ENCODE measurements at places on chromosomes 16 and 17.

DNA sequence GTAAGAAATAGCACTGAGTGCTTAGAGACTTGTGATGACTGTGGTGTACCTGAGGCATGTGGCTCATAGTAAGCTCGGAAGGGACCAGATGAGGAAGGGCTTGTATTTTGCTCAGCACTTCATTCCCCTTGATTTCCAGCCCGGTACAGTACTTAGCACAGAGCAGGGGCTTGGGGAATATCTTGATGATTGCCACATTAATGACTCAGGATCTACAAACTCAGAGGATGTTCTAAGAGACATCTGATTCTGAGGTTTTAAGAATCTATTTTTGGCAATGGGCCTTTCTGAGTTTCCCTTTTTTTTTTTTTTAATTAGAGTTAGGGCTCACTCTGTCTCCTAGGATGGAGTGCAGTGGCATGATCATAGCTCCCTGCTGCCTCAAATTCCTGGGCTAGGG, 9.1 kb downstream of the ASPHD1 start:
- no peak for DNase-seq

- no peak for DNase-seq
Observed at GRCh38 chr17:76081295-76082210, 2.6 kb downstream of the ZACN start.

DNA sequence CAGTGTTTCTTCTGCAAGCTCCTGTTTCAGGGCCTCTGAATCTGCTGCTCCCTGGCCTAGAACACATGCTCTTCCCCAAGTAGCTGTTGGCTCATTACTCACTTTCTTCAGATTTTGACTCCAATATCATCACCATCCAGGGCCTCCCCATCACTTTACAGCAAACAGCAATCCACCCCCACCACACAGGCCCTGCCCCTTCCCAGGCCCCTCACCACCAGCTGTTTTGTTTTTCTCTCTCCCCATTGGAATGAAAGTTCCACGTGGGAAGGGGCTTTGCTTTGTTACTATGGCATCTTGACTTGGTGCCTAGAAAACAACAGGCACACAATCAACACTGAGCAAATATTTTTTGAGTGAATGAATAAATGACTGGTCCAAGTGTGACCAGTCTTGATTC, 4.0 kb downstream of the TMEM170A start:
- no peak for DNase-seq

- no peak for DNase-seq
Observed at GRCh38 chr17:29469276-29469675, 79.1 kb downstream of the TAOK1 start.

- DNase-seq, result no peak
Observed at GRCh38 chr16:88718178-88718577, 11.9 kb downstream of the CTU2 start.

DNA sequence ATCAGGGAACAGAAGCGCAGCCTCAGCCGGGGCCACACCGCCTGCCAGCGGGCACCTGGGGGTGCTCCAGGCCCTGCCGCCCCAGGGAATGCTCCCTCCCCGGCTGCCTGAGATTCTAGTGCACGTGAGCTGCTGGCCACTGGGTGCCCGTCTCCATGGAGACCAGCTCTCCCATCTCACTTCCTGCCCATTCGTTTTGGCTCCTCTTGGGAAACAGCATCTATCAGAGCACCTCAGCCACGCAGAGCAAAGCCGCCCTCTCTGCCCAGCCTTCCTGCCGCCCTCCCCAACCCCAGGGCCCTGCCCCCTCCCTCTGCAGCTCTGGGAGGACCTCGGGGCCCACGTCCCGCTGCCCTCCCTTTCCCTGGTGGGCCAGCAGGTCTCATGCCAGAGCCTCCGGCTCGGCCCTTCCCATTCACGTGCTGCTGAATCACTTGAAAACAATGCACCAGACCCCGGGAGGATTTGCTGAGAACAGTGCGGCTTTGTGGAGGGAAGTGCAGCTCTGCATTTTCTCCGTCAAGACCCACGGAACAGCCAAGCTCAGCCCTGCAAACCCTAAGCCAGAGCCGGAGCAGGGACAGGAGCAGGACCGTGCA, 19.4 kb downstream of the CEP295NL start:
- DNase-seq, result peak; percentile 57

- no peak for DNase-seq
Observed at GRCh38 chr17:9898812-9899211, 6.3 kb downstream of the RCVRN start.

DNA sequence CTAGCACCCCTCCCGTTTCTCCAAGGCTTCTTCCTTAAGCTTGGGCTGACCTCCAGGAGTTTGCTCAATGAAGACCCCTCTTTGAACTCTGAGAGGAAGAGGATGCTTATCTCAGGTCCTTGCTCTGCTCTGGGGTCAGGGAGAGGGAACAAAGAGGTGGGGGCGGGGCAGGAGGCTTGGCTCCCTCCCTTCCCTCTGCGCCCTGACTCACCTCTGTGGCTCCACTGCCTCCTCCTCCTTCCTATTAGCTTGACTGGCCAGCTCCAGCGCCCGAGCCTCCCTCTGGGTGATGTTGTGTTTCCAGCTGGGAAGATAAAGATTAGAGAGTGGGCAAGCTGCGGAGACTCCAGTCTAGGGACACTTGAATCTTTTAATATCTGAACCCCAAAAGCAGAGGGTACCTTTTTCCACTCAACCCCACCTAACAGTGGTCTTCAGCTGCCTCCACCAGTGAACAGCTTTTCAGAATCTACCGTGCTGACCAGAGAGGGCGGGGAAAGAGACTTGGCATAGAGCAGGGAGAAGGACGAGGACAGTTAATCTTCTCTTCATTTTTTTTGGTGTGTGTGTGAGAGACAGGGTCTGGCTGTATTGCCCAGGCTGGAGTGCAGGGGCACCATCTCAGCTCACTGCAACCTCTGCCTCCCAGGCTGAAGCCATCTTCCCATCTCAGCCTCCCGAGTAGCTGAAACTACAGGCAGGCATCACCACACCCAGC, 6.7 kb downstream of the GIP start:
- no peak for DNase-seq

- DNase-seq, result no peak
Observed at GRCh38 chr16:29989111-29989858, 6.1 kb downstream of the HIRIP3 start.

GRCh38 chr17:51132964-51133319, 12.3 kb upstream of the SPAG9 start:
- DNase-seq, result no peak

DNA sequence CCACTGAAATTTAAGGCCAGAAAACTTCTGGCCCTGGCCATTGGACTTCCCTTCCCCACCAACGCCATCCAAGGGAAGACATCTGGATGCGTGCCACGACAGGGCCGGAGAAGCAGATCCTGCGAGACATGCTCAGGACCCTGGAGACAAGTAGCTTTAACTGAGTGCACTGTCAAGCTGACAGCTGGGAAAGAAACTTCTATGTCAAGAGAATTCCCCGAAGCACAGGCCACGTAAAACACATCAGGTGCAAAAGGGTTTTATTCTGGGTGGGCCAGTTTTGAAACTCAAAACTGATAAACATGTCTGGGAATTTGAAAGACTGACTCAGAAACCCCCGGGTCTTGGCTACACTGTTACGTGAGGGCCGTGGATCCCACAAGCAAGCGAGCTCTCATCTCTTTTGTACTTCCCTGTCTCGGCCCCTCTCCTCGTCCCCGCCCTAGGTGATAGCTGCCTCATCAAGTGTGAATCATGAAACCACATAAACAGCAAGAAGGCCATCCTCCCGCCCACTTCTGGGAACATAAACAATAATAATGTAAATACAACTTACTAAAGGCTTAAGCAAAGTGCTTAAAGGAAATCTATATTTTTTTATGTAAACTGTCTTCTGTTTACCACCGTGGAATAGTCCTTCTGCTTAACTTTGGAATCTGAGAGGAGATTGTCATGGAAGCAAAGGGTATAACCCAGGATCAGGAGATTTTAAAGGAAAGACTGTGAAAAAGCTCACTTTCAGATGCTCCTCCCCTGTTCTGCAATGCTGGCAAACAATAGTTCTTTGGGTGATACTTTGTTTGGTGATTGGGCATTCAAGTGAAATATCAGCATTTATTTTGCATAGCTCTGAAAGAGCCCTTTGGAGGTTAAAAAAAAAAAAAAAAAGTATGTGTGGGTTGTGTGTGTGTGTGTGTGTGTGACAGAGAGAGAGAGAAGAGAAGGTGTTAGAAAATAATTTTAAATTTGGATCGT, 406.0 kb upstream of the MAF start:
- DNase-seq, result no peak

GRCh38 chr17:80349151-80349651, 65.8 kb upstream of the ENDOV start:
- DNase-seq, result no peak

DNA sequence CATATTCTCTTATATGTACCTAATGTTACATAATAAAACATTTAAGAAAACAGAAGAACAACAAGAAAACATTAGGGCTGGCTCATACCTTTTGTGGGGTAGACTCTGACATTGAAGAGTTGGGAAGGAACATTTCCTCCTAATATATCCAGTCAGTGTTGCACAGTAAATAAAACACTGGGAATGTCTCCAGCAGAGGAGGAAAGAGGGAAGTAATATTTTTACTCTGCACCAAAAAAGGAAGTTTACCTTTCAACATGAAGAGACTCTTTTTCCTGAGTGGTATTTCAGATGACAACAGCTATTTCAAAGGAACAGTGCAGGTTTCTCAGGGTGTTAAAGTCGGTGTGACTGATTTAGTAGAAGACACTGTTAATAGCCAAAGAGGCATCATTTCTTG, 31.9 kb downstream of the EPN2 start:
- DNase-seq, result no peak

GRCh38 chr16:4938683-4939030, 1.7 kb upstream of the PPL start:
- DNase-seq, result no peak

- DNase-seq, result no peak
Observed at GRCh38 chr16:72609933-72610332, 438.0 kb upstream of the PMFBP1 start.

GRCh38 chr16:12543700-12544476, 259.8 kb downstream of the CPPED1 start:
- DNase-seq, result no peak

GRCh38 chr17:4678448-4679026, 25.4 kb downstream of the PELP1 start:
- no peak for DNase-seq

- DNase-seq, result no peak
Observed at GRCh38 chr17:1707107-1707506, 3.1 kb downstream of the TLCD2 start.

DNA sequence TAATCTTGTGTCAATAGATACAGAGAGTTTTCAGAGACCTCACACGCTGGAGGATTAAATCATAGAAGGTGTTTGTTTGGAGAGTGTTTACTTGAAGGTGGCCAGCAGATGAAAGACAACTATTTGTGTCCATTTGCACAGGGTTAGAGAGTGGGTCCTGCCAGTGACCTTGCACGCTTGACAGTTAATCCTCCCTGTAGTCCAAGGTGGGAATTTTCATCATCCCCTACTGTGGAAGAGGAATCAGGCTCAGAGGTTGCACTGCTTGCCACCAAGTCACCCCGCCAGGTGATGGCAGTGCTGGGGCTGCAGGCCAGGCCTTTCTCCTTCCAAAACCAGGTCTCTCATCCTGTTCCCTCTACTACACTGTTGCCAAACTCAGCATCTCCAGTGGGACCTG, 12.3 kb downstream of the CDH1 start:
- DNase-seq, result no peak

DNA sequence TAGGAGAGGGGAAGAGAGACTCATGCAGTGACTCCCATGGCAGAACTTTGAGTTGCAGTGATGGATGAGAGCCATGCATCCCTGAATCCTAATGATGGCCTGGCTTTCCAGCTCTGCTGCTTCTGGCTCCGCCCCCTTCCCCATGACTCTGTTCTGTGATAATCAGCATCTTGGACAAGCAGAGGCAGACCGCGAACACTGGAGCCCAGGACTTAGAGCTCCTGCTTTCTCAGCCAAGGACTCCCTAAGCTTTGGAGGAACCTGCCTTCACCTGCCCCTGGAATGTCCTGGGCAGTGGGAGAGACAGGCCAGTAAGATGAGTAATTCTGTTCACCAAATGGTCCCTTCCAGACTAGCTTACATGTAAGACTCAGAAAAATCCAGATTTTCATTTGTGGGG, 12.5 kb downstream of the CCDC92B start:
- peak; percentile 3 for DNase-seq

DNA sequence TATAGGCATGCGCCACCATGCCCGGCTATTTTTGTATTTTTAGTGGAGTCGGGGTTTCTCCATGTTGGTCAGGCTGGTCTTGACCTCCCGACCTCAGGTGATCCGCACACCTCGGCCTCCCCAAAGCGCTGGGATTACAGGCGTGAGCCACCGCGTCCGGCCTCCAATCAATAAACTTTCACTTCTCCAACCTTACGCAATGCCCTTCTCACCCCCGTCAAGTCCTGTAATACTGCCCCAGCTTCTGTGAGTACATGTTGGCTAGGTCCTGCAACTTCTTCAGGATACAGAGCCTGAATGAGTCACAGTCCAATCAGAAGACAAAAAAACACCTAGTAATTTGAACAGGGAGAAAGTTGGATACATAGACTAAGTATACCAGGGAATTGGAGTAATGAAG, 47.1 kb upstream of the PHOSPHO1 start:
- no peak for DNase-seq

DNA sequence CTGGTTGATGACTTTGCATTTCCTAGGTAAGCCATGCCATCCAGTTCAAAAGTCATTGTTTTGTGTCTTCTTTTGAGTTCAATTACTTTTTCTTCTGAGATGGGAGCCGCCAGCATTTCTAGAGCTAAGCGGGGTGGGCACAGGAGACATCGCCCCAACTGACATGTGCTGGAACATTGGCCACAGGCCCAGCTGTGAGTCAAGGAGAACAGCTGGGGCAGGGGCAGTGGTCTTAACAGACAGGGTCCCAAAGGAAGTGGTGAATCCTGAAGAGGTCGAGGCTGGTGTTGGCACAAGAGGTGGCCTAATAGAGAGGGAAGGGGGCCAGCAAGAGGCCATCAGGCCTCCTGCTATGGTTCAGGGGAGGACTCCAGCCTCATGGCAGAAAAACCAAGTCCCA, 17.1 kb downstream of the RAB11FIP4 start:
- no peak for DNase-seq
